SW480 (cell line): ENCODE measurements at places on chromosomes 1 and 21.

- DNase-seq = peak; percentile 43
These were observed 205.0 kb downstream of the HIVEP3 start for GRCh38 chr1:41713557-41714327.

- peak; percentile 8 for DNase-seq
These were observed 3.4 kb downstream of the JUN start for GRCh38 chr1:58780411-58780810.

DNA sequence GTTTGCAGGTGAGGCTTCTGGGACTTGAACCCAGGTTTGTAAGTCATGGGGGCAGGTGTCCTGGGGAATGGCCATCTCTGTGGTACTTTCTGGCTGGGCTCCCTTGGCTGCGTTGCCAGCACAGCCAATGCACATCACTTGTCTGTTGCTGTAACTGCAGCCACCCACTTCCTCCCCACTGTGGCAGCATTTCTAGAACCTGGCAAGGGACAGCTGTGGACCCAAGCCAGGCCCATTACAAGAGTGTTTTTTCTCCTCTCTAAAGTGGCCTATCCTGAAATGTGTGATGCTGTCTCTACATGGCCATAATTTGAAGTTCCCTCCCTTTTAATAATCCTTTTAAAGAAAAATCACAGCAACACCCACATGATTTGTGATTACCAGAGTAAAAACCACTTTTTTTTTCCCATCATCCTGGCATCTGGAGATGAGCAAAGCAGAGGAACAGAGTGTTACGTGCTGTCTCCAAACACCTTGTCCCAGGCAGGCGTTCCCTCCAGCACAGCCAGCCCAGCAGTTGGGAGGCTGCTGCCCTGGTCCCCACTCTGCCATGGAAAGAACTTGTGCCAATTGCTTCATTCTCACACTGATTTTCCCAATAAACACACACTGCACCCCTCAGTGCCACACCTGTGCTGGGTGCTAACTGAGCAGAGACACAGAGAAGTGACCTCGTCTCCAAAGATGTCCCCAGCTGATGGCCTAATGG is 360.6 kb upstream of the USP24 start:
- DNase-seq = no peak

- no peak for DNase-seq
These were observed 94.9 kb downstream of the MRPL39 start for GRCh38 chr21:25512095-25513081.

GRCh38 chr1:202349206-202349928 is 868 bp downstream of the PPP1R12B start:
- DNase-seq = peak; percentile 2

- DNase-seq = no peak
These were observed 9.4 kb downstream of the COL6A1 start for GRCh38 chr21:45990741-45991605.
